ENCODE measurements at places on chromosomes 2 and 18.

GRCh38 chr2:69255760-69256159 lies 131.3 kb downstream of the GFPT1 start:
- DNase-seq, result no peak

DNA sequence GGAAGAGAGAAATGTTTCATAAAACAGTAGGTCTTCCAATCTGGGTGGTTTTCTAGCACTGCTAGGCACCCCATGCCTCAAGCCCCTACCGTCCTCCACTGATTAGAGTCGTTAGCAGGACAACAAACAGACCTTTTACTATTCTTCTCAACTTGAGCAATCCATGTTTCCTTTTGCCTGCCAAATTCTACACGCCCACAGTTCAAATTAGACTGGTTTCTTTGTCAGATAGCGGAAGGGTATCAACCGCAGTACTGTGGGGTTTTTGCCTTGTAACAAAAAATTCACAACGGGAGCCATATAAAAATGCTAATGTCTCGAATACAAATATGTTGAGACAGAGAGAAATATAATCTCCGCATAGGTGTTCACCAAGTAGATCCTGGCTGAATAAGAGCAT lies 59.9 kb downstream of the VIT start:
- DNase-seq, result no peak

DNA sequence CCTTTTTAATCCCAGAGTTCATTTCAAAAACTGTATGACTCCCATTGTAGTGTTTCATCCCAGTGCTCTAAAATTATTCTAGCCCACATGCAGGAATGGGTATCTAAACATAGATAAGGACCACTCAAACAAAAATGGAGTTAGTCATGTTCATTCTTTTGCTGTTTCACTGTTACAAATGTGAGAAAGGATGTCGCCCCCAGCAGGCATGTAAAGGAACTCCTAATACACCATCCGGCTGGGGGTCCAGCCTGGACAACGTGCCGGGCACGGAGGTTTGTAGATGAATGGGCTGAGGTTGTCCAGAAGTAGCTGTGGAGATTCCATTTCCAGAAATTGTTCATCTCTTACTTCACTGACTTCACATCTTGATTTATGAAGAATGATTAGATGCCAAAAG lies 101.9 kb upstream of the RAB12 start:
- no peak for DNase-seq

- no peak for DNase-seq
Measured at GRCh38 chr2:75177427-75177826, 21.9 kb downstream of the TACR1 start.

DNA sequence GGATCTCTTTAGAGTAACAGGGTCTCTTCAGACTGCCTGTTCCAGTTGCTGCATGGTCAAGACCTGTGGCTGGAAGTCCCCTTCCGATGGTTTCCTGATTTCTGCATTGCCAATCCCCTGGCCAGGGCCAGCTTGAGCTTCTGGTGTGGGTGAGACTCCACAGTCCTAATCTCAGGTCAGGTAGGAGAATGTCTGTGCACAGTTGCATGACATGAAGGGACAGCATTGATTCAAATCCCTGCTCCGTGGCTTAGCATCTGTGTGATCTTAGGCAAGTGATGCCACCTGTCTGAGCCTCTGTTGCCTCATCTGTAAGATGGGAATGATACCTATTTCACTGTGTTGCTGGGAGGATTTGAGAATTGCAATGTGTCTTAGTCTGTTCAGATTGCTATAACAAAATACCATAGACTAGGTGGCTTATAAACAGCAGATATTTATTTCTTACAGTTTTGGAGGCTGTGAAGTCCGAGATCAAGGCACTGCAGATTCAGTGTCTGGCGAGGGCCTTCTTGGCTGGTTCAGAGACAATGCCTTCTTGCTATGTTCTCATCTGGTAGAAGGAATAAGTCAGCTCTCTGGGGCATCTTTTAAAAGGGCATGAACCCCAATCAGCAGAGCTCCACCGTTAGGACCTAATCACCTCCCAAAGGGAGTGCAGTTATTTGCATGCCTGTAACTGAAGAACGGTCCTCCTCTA lies 66.2 kb downstream of the ATOH8 start:
- DNase-seq, result no peak

DNA sequence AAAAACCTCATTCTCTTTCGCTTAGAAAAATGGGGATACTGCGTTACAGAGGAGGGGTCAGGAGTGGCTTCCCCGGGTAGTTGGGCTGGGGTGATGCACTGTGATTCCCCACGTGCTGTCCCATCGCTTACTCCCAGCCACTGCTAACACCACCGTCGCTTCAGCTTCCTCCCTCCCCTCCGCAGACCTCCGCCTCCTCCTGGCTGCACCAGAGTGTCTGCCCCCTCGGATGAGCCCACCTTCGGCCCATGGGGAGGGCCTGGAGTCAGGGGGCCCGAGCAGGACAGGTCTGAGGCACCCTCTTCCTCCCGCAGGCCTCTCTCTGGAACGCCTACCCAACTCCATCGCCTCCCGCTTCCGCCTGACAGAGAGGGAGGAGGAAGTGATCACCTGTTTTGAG lies 59.1 kb upstream of the MCFD2 start:
- DNase-seq, result no peak

DNA sequence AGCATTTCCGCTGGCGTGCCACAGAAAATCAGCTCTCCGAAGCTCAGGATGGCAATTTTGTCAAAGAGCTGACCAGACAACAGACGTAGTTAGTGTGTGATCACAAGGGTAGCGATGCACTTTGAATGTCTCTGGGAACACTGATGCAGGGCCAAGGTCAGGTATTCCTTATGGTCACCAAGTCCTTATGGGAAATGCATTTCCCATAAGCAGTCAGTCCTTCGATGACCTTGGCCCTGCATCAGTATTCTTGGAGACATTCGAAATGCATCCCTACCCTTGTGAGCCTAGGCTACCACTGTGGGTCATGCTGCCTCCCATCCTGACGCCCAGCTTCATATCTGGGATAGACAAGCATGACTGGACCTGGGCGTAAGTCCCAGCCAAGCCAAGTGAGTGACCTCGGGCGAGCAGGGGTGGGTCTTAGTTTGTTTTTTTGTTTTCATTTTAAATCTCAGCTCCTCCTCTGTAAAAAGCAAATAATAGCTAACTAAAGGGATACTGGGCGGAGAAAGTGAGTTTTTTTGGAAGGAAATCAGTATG lies 13.6 kb downstream of the ABCG5 start:
- no peak for DNase-seq

GRCh38 chr2:96877042-96877451 lies 7.2 kb upstream of the SEMA4C start:
- no peak for DNase-seq

- no peak for DNase-seq
Measured at GRCh38 chr2:218067523-218067922, 1.5 kb upstream of the RUFY4 start.

DNA sequence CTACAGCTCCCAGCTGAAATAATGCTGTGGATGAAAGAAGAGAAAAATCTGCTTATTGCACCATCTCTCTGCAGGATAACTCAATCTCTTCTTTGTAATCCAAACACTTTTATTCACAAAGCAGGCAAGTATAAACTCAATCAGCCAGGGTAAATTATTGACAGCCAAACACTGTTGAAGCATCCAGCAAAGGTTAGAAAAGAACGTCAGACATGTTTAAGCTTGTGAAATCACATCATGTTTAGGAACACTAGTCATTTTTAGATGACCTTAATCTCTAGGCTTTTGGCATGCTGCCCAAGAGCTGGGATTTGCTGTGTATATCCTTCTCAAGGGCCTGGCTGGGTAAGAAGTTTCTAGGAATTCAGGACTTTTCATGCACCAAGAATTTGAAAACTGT lies 1148.1 kb upstream of the FANCL start:
- no peak for DNase-seq

DNA sequence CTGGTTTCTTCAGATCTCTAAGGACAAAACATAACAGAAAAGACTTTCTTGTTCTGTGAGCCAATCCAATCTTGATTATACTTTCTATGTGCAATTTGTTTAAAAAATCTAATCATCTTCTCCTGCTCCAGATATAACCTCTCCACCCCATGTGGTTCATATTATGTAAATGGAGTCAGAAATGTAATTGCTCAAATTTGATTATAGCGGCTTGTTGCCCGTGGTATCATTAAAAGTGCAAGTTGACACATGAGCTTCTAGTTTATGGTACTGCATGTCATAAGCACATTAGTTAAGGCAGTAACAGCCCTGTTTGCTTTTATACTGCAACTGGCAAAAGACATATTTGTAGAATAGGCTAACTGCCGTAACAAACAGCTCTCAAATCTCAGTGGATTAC lies 715.1 kb upstream of the CDH7 start:
- DNase-seq, result no peak

DNA sequence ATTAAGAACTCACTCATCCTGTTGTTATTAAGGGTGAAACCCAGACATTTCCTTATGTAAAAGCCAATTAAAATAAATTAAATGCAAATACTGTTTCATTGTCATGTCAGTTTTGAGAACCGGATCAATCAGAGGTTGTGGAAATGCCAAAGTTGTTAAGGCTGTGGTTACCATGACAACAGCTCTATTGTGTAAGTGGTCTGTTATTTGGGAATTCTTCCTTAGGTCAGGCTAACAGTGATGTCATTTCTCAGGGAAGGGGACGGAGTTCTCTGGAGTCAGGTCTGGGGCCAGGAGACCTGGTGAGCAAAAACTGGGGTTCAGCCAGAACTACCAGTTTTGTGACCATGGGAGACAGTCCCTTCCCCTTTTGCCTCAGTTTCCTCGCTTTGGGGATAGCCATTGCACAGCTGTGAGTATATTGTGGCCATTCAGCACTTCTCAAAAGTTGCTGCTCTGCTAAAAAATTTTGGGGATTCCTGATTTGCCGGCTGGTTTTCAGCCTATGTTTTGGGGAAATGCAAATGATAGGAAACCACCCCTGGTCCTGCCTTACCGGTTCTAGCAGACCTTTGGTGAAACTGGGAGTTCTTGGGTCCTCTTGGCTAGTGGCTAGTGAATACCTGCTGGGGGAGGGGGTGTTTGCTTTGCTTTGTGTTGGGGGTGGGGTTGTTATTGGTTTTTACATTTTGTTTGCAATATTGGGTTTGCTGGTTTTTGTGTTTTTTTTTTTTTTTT lies 21.6 kb downstream of the HPCAL1 start:
- DNase-seq, result no peak

- no peak for DNase-seq
Measured at GRCh38 chr2:65361623-65362022, 70.8 kb downstream of the SPRED2 start.

DNA sequence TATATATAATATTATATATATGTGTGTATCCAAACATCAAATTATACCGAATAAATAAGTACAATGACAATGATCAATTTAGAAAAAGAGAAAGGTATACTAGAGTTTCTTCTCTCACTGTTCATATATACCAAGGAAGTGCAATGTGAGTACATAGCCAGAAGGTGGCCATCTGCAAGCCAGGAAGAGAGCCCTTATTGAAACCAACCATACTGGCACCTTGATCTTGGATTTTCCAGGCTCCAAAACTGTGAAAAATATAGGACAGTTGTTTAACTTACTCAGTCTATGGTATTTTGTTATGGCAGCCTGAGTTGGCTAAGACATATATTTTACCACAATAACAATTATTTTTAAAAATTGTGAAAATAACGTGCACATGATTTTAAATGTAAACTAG lies 1490.2 kb upstream of the SLC39A10 start:
- no peak for DNase-seq

- DNase-seq, result no peak
Measured at GRCh38 chr2:44943031-44943692, 1.7 kb downstream of the SIX3 start.

- no peak for DNase-seq
Measured at GRCh38 chr2:127676906-127677305, 1.6 kb upstream of the LIMS2 start.

DNA sequence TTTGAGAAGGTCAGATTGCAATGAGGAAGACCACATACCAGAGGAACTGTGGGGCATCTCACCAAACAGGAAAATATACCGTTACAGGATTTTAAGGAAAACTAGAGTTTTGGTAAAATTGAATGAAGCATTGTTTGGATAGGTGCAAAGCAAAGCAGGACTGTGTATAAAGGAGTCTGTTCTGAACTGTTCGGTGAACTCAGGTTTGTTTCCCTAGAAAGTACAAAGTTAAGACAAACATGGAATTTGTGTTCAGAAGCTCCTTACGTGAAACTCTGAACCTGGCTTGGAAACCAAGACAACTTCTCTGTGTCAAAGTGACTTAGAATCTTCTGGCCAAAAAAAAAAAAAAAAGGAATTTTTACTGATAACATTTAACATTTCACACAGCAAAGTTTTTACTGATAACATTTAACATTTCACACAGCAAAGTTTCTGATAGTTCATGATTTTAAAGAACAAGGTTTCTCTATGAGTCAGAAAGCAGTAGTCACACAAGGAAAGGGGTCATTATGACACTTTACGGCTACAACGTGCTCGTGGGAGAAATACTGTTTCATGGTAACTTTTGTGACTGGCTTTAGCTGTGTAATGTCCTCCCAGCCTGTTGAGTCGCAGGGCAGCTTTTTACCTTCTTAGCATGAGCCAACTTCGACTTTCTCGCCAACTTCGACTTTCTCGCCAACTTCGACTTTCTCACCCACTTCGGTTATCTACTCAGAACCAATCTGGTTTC lies 21.2 kb upstream of the TET3 start:
- DNase-seq, result no peak

DNA sequence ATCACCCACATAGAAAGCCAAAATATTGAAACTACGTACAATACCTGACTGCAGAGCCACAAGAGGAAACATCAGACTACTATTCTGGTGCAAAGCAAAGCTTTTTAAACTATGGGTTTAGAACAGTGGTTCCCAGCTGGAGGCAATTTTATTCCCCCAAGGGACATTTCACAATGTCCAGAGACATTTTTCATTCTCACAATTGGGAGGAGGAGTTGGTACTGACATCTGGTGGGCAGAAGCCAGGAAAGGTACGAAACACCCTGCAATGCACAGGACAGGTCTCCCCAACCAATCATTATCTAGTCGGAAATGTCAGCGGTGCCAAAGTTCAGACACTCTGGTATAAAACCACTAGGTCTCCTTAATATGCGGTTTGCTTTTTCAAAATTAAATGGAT lies 88.4 kb upstream of the ARL5A start:
- DNase-seq, result no peak

DNA sequence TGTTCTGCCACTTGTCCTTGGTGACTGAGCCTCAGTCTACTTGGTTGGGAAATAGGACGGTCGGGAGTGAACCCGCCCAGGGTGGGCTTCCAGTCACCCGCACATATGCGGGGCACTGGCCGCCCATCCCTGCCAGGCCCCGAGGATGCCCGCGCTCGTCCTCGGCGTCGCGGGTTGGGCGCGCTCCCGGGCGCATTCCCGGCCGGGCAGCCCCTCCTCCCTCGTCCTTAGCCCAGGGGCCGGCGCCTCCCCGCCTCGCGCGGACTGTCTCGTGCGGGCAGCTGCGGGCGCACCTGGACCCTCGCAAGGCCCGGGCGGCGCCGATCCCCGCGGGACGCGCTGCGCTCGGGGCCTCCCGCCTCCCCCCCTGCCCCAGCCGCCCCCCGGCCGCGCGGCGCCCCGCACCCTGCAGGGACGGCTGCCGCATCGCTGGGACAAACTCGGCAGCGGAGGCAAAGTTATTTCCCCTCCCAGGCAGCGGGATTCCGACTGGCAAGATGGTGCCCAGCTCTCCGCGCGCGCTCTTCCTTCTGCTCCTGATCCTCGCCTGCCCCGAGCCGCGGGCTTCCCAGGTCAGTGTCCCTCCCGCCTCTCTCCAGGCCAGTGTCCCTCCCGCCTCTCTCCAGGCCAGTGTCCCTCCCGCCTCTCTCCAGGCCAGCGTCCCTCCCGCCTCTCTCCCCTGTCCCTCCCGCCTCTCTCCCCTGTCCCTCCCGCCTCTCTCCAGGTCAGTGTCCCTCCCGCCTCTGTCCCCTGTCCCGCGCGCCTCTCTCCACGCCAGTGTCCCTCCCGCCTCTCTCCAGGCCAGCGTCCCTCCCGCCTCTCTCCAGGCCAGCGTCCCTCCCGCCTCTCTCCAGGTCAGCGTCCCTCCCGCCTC lies at the start of gene FBLN7:
TSS of gene FBLN7 (plus strand) at position 227 of the 874 bp plus-strand sequence. CDS start at position 498, 271 bp downstream.
- peak; percentile 36 for DNase-seq

- no peak for DNase-seq
Measured at GRCh38 chr2:161161074-161161706, 962 bp downstream of the TANK start.
